ENCODE measurements at places on chromosomes 2 and 18.

DNA sequence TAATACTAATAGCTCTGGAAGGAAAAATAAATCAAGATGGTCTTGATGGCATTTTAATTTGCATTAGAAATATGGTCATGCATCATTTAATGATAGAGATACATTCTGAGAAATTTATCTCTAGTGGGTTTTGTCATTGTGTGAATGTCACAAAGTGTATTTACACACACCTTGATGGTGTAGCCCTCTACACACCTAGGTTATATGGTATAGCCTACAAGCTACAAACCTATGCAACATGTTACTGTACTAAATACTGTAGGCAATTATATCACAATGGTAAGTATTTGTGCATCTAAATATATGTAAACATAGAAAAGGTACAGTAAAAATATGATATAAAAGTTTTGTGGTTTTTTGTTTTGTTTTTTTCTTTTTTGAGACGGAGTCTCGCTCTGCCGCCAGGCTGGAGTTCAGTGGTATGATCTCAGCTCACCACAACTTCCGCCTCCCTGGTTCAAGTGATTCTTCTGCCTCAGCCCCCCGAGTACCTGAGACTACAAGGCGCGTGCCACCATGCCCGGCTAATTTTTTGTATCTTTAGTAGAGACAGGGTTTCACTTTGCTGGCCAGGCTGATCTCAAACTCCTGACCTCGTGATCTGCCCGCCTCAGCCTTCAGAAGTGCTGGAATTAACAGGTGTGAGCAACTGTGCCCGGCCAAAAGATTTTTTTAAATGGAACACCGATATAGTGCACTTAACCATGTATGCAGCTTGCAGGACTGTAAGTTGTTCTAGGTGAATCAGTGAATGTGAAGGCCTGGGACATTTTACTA is 83.7 kb upstream of the UBXN4 start:
- DNase-seq = no peak

DNA sequence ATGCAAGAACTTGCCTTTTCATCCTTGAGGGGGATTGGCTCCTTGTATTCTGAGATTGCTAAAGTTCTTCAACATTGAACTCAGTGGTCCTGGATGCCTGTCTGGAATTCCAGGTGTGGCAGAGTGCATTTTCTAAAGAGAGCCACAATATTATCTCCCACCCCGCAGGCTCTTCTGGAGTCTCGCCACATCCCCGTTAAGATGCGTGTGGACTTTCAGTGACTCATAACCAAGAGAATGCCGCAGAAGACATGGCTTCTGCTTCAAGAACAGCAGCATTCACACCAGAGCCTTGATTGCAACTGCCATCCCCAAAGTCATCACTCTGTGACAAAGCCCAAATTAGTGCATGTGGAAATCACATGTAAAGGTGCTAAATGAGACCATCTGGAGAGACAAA is 142.7 kb downstream of the CDH20 start:
- no peak for DNase-seq

- no peak for DNase-seq
These were observed 195.1 kb downstream of the EXOC6B start for GRCh38 chr2:72630767-72631166.

- DNase-seq = no peak
These were observed 81.7 kb downstream of the COL4A4 start for GRCh38 chr2:227082286-227082685.

- DNase-seq = no peak
These were observed 9.8 kb downstream of the HS6ST1 start for GRCh38 chr2:128308889-128309279.

DNA sequence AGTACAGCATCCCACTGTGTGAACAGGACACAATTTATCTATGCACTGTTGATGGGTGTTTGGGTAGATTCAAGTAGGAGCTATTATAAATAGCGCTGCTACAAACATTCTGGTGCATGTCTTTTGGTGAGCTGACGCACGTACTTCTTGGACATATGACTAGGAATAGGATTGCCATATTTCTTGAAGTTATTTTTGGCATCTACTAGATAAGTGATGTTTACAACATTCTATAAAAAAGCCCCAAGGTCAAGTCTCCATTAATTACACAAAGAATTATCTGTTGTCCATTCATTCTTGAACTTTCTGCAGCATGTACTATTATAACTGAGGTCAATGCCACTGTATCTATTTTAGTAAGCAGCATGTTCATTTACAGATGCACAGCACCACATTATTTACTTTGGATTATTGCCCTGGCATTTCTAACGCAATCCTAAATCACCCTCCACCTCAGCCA is 225.5 kb upstream of the TMEM200C start:
- no peak for DNase-seq

GRCh38 chr2:135149251-135149650 is 97.2 kb downstream of the RAB3GAP1 start:
- no peak for DNase-seq

- no peak for DNase-seq
These were observed 24.6 kb downstream of the SLC1A4 start for GRCh38 chr2:65013776-65014175.

DNA sequence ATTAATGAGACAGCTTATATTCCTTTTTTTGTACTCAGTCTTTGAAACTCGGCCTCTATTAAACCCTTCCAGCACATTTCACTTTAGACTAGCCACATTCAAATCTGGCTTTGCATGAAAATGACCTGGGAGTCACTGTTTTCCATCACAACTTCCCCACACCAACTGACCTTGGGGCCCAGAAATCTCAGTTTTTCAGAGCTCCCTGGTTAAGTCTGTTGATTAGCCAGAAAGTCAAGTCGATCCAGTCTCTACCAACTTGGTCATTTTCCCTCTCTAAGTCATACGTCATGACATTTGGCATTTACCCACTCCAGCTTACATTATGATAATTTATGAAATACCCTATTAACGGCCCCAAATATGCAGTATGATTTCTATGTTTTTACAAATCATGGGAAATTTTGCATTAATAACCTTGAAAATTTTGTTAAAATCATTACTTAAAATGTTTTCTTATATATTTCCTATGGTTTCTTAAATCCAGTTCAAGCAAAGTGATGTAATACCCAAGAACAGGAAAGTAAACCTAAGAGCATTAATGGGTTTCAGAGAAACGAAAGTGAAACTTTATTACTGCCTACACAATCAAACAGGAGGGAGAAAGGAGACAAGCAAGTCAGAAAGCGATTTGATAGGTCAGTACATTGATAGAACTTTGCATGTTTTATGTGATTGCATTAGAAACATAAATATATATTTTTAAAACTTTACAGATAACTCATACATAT is 77.1 kb downstream of the SPATS2L start:
- DNase-seq = no peak

- no peak for DNase-seq
These were observed 148.7 kb downstream of the DYSF start for GRCh38 chr2:71602115-71602495.

DNA sequence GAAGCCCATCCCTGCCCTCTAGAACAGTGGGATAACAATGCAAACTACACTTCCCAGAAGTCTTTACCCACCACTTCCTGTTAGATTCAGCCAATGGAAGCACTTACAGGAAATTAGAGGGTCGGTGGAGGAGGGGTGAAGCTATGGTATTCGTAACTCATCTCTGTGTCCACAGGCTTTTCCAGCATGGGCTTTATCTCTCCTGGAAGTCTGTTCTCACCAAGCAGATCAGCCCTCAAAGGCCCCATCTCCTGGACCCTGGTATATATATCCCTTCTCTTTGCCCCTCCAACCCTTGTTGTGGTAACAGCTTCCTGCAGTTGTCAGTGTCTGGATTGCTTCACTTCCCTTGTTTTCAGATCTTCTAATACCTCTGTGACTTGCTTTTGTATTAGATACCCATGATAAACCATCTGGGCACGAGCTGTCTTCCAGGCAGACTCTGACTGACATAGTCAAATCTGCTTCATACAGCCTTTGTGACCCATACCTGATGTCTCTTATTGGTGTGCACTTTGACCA is 475.0 kb upstream of the POU3F3 start:
- DNase-seq = no peak

GRCh38 chr2:220433131-220433530 is 805.7 kb downstream of the SLC4A3 start:
- no peak for DNase-seq
